Endothelial cell of coronary artery (primary cell): ENCODE measurements at places on chromosomes 4 and X. TPM values are rescaled to one million over a fixed set of nuclear protein-coding genes. Genes with fewer than 3 reads are reported as not detected.

GAGE2A gene
- not detected in 2 replicates for total RNA-seq

NKX6-1 gene
- total RNA-seq = not detected in 2 replicates

COX7B gene
- 384 and 483 TPM in 2 replicates for total RNA-seq

OPRPN gene
- not detected in 2 replicates for total RNA-seq

USP17L28 gene
- not detected in 2 replicates for total RNA-seq

NHSL2 gene
- 21.1 and 21.6 TPM in 2 replicates for total RNA-seq

AFM gene
- total RNA-seq = not detected in 2 replicates

PRKX gene
- total RNA-seq = 25.6 and 36.9 TPM in 2 replicates

NAP1L2 gene
- 0.63 and 0.85 TPM in 2 replicates for total RNA-seq
